ENCODE measurements at places on chromosomes 16 and 17.

DNA sequence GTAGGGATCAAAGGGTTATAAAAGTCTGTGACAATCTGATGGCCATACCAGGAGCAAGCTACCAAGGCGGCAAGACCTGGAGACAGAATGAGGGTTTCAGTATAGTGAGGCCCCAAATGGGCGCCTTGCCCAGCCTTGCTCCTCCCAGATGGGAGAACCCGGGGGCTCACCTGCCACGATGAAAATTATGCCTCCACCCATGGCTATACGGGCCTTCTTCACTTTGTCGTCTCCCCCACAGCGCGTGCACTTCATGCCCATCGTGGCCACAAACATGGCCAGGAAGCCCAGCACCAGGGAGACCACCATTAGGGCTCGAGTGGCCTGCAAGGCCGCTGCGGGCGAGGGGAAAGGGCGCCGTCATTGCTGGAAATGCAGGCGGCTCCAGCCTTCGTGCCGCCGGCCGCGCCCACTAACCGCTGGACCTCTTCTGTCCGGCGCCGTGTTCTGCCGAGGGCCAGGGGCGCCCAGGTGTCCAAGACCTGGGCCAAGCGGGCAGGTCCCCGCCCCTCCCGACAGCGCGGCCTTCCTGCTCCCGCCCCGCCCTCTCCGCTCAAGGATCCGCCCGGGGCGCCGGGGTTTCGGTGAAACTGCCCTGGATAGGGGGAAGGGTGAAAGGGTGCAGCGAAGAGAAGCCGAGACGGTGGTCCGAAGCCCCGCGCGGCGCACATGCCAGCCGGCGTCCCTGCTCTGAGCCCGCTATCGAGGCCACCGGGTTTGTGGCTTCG, 1.5 kb downstream of the CLDN7 start:
- no peak for DNase-seq

DNA sequence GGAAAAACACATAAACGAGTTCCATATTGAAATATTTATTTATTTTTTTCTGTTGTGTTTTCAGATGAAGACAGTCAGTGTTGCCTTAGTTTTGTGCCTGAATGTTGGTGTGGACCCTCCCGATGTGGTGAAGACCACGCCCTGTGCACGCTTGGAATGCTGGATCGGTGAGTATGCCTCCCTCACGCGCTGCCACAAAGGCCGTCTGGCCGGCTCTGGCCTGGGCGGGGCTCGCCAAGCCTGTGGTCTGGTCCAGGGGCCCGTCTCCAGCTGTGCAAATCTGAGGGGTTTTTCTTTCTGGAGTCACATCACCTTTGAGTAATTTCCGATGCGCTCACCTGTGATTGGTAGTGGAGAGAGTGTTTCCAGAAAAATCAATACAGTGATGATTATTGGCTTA, 81.0 kb downstream of the RPTOR start:
- DNase-seq, result no peak

DNA sequence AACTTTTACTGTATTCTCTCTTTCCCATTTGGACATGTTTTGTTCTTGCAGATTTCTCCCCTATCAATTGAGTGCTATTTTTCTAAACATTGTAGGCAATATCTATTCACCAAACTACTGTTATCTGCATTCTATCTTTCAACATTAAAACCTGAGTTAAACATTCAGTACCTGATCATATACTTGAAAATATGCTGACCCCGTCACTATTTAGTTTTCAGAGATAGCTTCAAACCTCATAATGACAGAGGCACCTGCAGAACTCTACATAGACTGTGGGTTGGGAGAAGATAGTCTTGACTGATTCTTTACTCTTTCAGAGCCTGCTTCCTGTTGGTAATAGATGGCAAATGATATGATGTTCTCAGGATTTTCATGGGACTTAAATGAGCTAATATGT, 965.7 kb upstream of the GOT2 start:
- no peak for DNase-seq

- DNase-seq, result no peak
These were observed 3.4 kb downstream of the RAPGEFL1 start for GRCh38 chr17:40180694-40181093.

- DNase-seq, result no peak
These were observed 1331.5 kb downstream of the CDH8 start for GRCh38 chr16:60704726-60705125.

DNA sequence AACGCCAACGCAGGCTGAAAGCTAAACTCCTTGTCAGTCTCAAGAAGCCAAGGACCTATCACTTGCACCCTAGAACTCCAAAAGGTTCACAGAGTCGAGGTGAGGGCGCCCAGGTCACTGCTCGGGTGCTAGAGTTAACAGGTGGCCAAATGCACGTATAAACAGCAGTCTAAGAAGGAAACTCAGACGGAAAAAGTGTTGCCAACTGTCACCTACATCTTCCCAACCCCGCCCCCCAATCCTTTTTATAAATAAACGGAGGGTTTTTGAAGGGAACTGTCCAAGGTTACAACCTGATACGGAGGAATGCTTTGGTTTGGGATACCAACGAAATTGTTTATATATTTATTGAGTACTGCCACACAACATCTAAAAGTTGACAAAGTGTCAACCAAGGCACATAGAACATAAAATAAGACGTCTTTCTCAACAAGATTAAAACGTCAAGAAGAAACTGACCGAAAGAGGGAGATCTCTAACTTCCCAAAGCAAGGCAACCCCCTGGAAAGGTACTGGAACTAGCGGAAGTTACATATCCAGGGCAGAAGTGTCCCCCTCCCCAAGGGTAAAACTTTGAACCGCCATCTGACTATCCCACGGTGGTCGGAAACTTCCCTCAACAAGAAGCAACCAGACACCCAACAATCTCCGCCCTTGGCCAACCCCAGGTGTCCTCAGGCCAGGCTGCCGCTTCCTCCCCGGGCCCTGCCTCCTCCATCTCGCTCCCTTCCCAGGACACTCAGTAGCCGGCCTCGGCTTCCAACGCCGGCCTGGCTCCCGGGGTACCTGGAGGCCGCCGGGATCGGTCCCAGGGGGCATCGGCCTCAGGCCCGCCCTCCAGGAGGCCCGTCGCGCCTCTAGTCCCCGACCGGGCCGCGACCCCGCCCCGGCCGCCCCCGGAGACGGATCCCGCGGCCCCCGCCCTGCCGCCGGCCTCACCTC, 982 bp downstream of the SPAG9 start:
- peak; percentile 48 for DNase-seq

DNA sequence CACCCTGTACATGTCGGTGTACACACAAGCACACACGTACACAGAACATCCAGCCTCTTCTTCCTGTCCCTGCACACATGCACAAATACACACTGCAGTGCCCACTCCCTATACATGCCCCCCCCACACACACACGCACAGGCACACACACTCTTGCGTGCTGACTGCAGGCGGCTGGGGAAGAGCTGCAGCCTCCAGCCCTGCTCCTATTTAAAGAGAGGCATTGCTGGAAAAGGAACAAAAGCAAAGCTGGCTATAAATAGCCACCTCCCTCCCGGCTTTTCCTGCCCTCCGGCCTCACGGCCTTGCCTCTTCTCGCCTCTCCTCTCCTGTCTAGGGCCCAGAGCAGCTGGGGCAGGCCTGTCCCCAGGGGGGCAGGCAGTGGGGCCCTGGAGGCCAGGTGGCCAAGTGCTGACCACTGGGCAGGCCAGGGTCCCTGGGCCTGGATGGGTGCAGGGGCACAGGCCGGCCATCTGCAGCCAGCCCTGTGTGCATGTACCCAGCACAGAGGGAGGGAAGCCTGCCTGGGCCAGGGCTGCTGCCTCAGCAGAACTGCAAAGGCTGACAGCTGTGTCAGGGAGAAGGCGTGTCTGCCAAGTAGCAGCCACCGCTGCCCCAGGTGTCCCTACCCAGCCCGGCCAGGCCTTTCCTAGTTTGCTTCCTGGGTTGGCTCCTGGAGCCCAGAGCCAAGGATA, 25.4 kb downstream of the RTN4RL1 start:
- DNase-seq, result no peak

DNA sequence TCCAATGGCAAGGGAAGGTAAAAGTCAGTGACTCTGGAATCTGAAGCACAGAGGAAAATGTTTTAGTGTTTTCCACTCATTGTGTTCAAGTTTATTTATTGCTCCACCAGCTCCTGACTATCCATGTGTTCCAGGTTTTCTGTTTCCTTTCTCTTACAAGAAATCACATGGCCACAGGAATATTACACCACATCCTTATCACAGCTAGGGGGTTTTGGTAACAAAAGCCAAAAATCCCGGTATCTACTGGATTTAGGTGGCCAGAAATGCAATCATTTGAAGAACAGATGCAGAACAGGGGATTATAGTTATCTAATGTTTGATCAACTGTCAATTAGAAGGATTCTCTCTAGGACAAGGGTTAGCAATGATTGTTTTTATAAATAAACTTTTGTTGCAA, 47.9 kb downstream of the STH start:
- DNase-seq, result no peak

DNA sequence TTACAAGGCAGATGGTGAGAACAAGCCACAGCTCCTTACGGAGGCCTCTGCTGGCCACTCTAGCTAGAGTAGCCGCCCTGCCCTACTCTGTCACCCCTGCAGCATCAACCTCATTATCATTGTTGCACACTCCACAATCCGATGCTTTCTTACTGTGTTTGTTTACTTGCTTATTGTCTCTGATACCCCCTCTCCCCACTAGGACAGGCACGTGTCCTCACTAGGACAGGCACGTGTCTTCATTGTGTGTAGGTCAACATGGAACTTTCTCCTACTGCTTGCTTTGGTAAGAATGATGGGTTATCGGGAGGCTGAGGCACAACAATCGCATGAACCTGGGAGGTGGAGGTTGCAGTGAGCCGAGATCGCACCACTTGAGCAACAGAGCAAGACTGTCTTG, 63.9 kb downstream of the KNOP1 start:
- no peak for DNase-seq

DNA sequence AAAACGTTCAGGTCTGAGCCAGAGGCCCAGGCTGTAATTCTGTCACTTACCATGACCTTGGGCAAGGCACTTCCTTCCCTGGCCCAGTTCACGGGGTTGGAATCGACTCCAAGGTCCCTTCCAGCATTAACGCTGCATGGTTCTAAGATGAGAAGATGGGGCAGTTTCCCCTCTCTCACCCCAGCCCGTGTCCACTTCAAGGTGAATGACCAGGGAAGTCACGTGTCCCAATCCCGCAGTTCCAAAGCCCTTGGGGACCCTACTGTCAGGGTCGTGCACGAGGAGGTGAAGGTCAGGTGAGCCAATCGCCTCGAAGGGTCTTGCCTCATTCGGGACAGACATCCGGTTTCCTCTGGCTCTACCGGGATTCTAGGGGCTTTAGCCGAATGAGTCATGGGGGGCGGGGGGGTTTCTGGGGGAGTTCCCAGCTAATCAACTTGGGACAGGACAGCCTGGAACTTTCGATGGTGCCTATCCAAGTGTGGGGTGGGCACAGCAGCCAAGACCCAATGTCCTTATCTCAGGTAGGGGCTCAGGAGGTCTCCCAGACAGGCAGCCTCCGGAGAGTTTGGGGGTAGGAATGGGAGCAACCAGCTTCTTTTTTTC, 762 bp upstream of the CSF3 start:
- no peak for DNase-seq

DNA sequence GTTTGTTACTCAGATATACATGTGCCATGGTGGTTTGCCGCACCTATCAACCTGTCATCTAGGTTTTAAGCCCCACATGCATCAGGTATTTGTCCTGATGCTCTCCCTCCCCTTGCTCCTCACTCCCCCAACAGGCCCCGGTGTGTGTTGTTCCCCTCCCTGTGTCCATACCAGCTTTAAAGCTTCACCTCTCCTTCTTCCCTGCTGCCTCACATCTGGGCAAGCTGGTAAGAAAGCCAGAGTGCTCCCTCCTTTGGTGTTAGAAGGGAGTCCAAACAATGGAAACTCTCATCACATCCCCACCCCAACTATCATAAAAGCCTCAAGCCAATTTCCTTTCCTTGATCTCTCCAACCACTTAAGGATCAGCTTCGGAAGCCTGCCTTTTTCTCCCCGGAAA, 1115.6 kb upstream of the GOT2 start:
- DNase-seq, result no peak

DNA sequence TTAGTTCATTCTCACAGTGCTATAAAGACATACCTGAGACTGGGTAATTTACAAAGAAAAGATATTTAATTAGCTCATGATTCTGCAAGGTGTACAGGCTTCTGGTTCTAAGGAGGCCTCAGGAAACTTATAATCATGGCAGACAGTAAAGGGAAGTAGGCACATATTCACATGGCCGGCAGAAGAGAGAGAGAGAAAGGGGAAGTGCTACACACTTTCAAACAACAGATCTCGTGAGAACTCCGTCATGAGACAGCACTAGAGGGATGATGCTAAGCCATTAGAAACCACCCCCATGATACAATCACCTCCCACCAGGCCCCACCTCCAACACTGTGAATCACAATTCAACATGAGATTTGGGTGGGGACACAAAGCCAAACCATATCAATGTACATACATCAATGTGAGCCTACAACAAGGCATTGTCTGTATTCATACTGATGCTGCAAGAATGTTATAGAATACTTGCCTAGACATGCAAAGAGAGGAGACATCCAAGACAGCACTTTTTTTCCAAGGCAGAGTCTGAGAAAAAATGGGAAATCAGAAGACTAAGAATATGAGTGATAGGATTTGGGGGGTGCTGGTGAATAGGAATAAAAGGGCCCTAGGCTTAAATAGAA, 114.8 kb upstream of the XYLT1 start:
- DNase-seq, result no peak
